ENCODE measurements at places on chromosomes 12 and 14. TPM values are rescaled to one million over a fixed set of nuclear protein-coding genes. Genes with fewer than 3 reads are reported as not detected.

Gene SUSD6
- polyA plus RNA-seq, result 8.9 TPM

Gene SMIM41
- not detected for polyA plus RNA-seq

Gene IL26
- polyA plus RNA-seq, result not detected

Gene ACTR10
- polyA plus RNA-seq, result 21.8 TPM

Gene SLC5A8
- polyA plus RNA-seq, result not detected

Gene PEX5
- 14.9 TPM for polyA plus RNA-seq

Gene EP400
- 22.8 TPM for polyA plus RNA-seq

Gene ITGB7
- polyA plus RNA-seq, result 1.6 TPM

Gene CLEC6A
- not detected for polyA plus RNA-seq

Gene SCNN1A
- polyA plus RNA-seq, result 87.8 TPM

Gene PZP
- polyA plus RNA-seq, result 0.38 TPM

Data from pancreas (tissue), 10 donors.